ENCODE measurements at places on chromosomes 5 and 9.

GRCh38 chr9:126999315-127000068 is 84.9 kb downstream of the RALGPS1 start:
- no peak for DNase-seq

DNA sequence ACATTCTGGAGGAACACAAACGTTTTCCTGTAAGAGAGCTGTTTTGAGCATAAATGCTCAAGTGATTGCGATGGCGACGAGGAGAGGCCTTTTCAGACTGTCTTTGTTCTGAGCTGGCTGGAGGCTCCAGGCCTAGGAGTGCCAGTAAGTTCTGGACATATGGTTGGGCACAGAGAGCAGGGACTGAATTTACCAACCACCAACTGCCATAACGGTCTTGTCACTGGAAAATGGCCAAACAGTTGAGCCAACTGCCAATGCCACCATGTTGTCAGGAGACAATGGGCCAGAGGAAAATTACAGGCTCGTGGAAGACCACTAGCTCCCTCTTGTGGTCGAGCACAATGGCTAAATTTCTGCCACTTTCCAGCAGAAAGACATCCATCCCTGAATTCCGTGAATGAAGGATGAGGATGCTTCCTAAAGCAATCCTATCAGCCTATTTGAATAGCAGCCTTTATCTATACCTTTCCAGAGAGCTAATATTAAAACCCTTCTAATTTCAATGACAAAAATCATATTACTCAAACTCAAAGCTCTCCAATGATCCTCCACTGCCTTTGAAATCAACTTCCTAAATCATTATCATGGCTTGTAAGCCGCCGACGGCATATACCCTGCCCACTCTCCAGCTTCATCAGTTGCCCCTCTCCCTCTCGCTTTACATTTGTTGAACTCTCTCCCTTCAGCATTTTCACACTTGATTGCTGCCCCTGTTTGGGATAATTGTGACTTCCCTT is 66.9 kb upstream of the GLIS3 start:
- peak; percentile 71 for DNase-seq

DNA sequence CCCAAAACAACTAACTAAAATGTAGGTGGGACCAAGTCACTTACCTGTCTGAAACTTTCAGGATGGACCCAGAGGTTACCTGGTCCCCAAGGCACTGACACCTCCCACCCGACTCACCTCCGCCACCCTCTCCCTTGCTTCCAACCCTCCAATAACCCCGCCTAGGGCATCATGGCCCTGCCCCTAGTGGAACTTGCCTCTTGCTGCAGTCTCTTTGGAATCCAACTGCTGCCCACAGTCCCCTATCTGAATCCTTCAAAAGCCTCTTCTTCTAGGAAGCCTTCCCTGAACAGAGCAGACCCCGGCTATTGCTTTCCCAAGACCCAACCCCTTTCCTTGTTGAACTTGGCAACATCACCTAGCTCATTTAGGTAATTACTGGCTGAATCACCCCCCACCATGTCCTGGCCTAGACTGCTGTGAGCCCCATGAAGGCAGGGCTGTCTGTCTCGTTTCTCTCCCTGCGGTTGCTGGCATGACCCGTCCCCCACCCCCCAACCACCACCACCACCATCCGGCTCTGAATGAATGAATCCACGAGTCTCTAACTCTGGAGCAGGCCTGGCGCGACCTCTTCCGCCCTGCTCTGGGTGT is 9.4 kb downstream of the CRB2 start:
- no peak for DNase-seq

- no peak for DNase-seq
Measured at GRCh38 chr9:93896496-93897033, 58.6 kb downstream of the BARX1 start.

DNA sequence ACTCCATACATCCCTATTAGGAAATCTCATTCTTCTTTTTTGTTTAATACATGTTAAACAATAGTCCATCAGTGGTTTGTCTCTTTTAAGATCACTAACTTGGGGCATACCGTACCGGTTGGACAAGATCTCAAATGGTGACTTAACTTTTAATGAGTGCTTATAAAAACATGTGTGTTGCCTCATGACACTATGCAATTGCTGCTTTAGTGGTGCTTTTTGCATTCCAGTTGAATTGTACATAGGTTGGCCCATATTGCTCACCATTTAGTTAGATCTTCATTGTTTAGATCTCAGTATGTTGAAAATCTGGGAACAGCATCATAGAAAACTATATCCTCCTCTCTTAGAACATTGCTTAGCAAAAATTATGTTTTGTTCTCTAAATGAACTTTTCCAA is 17.8 kb downstream of the C9orf85 start:
- peak; percentile 88 for DNase-seq
